ENCODE measurements at places on chromosomes 13 and 19. TPM values are rescaled to one million over a fixed set of nuclear protein-coding genes. Genes with fewer than 3 reads are reported as not detected.

- no peak for DNase-seq
Observed at GRCh38 chr19:14059652-14060155, 2.2 kb downstream of the PALM3 start.

- no peak for DNase-seq
Observed at GRCh38 chr13:27853861-27854260, 61.6 kb downstream of the GSX1 start.

The CD33 gene
- 9.2 TPM for total RNA-seq

- DNase-seq = no peak
Observed at GRCh38 chr19:40213882-40214570, 4.2 kb downstream of the TTC9B start.

The SOHLH2 gene
- not detected for total RNA-seq

The NRTN gene
- total RNA-seq = not detected

DNA sequence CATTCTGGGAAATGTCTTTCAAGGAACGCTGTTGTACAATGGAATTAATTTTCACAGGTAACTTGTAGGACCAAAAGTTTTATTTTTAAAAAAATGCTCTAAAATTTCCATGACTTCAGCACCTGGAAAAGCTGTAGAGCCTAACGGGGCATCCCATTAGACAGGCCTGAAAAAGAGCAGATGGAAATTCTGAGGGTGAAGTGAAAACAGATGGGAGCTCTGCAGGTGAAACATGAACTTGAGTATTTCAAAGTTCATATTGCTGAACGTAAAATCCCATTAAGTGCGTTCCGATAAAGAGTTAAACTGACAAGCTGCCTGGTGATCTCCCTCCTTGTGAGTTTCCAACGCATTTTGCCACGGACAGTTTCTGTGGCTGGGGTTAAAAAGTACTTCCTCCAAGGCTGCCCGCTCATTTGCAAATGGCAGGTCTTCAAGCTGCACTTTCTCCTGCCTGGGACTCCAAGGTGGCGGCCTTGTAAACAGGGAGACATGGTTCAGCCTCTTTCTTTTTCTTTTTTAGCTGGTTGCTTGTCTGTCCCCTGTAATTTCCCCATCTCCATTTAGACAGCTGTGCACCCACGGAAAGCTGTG is 450.4 kb downstream of the FGF9 start:
- no peak for DNase-seq
